EH (cell line): ENCODE measurements at places on chromosomes 16 and 17.

- DNase-seq: no peak
Measured at GRCh38 chr17:33464669-33465280, 171.7 kb upstream of the ASIC2 start.

- no peak for DNase-seq
Measured at GRCh38 chr17:34024806-34025551, 230.1 kb upstream of the CCL2 start.

GRCh38 chr17:13540546-13540945 lies 61.2 kb downstream of the HS3ST3A1 start:
- DNase-seq: no peak

DNA sequence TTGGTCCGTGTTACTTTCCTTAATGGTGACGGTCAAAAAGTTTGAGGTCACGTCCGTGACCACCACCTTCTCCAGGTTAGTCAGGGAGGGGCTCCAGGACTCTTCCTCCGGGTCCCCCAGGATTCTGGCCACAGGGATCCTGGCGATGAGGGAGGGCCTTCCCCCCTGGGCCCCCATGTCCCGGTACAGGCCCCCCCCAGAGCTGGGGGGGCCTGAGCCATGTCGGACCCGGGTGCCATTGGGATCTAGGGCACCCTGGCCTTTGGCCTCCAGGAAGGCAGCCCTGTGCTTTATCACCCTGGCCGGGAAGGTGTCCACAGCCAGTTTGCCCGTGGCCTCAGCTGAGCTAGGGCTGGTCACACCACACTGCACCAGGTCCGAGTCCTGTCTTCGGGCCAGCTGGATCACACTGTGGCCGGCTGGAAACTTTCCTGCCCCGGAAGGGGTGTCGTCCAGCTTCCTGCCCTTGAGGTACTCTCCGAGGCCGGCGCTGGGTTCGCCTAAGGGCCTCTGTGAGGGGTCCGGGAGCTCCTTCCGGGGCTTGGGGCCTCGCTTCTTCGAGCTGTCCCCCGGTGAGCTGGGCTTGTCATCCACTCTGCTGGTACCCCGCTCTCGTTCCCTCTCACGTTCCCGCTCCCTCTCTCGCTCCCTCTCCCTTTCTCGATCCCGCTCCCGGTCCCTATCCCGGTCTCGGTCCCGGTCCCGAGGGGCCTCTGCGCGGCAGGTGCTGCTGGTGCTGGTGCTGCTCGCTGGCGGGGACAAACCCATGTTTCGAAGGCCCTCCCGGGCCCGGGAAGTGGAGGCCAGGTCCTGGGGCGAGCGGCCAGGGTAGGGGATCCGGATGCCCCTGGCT lies 2.0 kb downstream of the CBX8 start:
- DNase-seq: no peak

GRCh38 chr16:75203096-75203495 lies 3.9 kb downstream of the CTRB2 start:
- DNase-seq: no peak

- DNase-seq: peak; percentile 7
Measured at GRCh38 chr16:25413975-25414374, 156.3 kb upstream of the ZKSCAN2 start.

DNA sequence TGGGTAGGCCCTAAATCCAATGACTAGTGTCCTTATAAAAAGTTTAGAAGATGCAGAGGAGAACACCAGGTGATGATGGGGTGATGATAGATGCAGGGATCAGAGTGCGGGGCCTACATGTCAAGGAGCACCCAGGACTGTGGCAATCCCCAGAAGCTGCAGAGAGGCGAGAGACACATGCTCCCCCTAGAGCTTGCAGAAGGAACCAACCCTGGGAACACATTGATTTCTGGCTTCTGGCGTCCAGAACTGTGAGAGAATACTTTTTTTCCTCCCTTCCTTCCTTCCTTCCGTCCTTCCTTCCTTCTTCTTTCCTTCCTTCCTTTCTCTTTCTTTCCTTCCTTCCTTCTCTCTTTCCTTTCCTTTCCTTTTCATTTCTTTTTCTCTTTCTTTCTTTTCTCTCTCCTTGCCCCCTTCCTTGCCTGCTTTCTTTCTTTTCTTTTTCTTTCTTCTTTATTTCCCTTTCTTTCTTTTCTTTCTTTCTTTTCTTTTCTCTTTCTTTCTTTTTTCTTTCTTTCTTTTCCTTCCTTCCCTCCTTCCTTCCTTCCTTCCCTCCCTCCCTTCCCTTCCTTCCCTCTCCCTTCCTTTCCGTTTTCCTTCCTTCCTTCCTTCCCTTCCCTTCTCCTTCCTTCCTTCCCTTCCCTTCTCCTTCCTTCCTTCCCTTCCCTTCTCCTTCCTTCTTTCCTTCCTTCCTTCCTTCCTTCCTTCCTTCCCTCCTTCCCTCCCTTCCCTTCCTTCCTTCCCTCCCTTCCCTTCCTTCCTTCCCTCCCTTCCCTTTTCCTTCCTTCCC lies 134.3 kb downstream of the HAPSTR1 start:
- DNase-seq: peak; percentile 10

DNA sequence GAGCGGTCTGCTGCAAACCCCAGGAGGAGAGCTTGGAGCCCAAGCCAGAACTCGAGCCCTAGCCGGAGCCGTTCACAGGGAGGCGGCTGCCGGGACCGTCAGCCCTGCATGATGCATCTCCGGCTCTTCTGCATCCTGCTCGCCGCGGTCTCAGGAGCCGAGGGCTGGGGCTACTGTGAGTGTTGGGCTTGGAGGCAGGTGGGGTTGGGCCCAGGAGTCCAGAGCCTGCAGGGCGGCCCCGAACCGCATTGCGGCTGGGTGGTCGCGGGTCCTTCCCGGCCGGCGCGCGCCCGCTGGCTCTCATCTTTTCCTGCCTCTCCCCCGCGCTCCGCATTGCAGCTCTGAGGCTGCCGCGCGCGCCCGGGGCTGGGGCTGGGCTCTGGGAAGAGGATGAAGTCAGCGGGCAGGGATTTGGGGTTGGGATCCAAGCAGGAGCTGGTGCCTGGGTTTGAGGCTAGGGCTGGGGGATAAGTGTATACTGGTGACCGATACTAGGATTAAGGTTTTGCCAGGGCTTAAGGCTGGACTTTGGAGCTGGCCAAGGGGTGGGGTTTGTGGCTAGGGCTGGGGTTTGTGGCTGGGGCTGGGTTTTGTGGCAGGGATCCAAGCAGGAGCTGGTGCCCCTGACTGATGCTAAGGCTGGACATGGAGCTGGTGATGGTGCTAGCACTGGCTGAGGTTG lies 532 bp downstream of the CNTNAP1 start:
- DNase-seq: peak; percentile 61

DNA sequence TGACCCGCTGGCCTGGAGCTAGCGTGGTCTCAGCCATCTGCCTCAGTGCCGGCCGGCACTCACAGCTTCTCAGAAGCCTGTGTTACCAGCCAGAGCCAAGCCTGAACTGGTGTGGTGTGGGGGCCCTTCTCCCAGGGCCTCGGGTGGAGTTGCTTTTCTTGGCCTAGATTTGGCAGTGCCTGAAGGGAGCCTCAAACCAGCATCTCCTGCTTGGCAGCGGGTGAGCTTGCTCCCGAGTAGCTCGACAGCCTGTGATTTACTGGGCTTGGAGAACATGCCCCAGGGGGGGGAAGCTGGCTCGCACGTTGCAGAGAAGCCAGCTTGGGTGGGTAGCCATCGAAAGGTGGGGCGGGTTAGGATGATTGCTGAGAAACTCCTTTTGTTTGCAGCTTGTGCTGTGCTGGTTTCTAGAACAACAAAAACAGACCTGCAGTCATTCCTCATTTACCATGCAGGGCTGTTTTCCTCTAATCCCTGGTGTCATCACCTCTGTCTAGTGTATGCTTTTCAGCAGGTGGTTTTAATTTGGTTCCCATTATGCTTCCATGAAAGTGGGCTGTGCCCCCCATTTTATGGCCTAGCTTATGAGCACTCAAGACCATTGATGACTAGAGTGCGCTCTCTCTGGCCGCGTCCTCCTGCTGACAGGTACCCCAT lies 42.2 kb downstream of the TBCD start:
- no peak for DNase-seq

- peak; percentile 53 for DNase-seq
Measured at GRCh38 chr16:84700446-84701300, 873 bp downstream of the USP10 start.

DNA sequence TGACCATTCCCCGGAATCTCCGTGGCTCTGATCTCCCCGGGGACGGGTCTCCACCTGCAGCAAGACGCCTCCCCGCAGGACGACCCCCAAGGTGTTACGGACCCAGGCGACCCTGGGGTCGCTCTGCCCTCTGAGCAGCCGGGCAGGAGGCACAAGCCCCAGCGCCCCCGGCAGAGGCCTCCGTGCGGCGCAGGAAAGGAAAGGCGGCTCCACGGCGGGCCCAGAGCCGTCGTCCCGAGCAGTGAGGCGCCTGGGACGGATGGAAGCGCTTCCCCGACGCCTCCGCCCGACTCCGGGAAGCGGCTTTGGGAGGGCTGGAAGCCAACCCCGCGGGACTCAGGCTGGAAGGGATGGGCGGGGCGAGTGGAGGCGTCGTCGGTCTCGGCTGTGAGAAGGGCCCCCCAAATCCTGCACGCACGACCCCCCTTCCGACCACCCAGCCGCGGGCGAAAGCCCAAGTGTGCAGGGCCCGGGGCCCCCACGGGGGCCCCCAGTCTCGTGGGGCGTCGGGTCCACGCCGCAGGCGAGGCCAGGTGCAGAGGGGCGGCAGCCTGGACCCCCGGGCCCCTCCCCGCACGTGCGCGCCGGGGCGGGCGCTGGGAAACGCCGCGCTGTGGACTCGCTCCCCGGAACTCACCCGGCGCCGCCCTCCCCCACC lies 32.7 kb upstream of the RPH3AL start:
- peak; percentile 47 for DNase-seq

- DNase-seq: peak; percentile 50
Measured at GRCh38 chr17:50079334-50080095, 15.6 kb upstream of the PDK2 start.

DNA sequence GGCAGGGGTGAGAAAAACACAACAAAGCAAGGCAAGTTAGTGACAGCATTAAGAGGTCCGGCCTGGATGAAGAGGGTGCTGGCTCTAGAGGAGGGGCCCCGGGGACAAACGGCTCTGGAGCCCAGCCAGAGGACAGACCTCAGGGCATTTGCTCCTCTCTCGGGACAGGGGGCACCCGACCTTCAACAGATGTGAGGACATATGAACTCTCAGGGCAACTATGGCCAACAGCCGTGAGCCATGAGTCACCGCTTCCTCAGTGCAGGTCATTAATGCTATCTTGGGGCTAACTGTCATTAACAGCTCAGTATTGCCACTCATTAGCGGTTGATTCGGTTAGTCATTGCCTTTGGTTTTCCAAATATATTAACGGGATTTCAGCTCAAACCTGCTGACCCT lies 9.7 kb upstream of the ARL5C start:
- peak; percentile 43 for DNase-seq

- DNase-seq: no peak
Measured at GRCh38 chr17:2022647-2023240, 2.4 kb downstream of the RTN4RL1 start.

DNA sequence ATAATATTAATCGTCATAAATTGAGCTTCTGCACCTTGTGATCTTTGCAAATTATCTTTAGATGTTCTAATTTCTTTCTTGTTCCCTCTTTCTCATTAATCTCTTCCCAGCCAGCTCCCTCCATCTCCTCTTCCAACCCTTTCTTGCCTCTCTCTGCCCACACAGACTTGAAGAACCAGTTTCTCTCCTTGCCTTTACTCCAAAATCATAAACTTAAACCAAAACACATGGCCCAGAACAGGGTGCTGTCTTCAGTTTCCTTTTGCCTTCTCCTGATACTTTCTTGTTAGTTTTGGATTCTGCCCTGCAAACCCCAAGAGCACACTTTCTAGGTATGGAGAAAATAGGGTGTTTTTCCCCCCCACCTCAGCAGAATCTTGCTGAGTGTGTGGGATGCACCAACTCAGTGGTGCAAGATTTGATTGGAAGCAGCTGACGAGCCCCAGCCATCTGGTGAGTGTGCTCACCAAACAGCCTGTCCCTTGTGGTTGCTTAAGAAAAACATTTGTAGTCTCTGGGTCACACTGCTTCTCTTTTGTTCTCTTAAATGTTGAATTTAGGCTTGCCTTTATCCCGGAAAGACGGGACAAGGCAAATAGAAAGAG lies 175.8 kb upstream of the MAF start:
- DNase-seq: no peak

GRCh38 chr16:49492896-49493626 lies 119.5 kb downstream of the C16orf78 start:
- no peak for DNase-seq

- DNase-seq: no peak
Measured at GRCh38 chr17:81416612-81417011, 21.4 kb downstream of the BAHCC1 start.

- no peak for DNase-seq
Measured at GRCh38 chr16:35743101-35743692, 2283.8 kb downstream of the TP53TG3F start.

DNA sequence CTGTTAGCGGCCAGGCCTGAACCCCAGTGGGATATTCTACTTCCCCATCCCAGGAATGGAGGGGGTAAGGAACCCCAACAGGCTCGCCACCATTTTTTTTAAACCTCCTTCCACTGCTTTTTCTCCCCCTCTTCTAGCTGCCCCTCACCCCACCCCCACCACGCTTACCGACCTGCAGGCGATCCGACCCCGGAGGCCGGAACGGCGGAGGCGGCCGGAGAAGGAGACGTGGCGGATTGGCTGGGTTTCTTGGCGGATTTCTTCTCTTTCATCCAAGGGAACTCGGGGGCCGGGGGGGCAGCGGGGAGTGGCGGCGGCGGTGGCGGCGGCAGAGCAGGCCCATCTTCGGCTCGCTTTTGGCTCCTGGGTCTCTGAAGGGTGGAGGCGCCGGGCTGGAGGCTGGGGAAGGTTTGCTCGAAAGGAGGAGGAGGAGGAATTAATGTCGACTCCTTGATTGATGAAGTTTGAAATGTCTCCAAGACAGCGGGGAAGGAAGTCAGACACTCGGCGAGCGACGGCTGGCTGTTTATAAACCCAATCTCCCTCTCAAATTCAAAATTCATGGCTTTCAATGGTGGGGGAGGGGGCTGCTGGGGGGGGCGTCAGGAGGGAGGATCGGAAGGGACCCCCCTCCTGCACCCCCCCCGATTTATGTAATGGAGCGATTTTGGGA lies 424 bp downstream of the HOXB2 start:
- DNase-seq: peak; percentile 72

- peak; percentile 31 for DNase-seq
Measured at GRCh38 chr16:51147776-51148677, 3.0 kb downstream of the SALL1 start.

DNA sequence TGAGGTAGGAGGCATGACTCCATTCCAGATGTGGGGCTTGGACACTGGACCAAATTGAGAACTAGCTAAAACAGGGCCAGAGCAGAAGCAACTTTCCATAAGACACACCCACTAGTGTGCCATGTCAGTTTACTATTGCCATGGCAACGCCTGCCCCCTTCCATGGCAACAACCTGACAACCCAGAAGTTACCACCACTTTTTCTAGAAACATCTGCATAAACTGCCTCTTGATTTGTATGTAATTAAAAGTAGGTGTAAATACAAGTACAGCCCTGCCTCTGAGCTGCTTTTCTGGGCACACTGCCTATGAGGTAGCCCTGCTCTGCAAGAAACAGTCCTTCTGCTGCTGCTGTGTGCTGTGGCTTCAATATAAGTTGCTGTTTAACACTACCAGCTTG lies 19.5 kb upstream of the SCNN1B start:
- no peak for DNase-seq

DNA sequence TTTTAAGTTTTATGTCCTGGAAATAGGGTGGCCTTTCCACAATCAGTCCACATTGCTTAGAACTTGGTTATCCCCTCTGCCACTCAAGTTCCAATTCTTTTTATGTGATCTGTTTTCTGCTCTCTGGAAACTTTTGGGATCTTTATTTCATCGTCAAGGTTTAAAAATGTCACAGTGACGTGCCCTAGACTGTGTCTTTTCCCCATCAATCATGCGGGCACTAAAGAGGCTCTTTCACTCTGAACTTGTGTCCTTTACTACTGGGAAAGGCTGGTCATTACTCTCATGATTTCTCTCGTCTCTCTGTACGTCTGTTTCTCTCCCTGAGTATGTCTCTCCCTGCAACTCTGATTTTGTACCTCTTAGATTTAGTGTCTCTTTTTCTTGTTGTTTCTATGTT lies 189.8 kb upstream of the AXIN2 start:
- no peak for DNase-seq
